ENCODE measurements at places on chromosomes 13 and 19. TPM values are rescaled to one million over a fixed set of nuclear protein-coding genes. Genes with fewer than 3 reads are reported as not detected.

- DNase-seq = no peak
Measured at GRCh38 chr13:77470986-77471385, 64.5 kb upstream of the SCEL start.

DNA sequence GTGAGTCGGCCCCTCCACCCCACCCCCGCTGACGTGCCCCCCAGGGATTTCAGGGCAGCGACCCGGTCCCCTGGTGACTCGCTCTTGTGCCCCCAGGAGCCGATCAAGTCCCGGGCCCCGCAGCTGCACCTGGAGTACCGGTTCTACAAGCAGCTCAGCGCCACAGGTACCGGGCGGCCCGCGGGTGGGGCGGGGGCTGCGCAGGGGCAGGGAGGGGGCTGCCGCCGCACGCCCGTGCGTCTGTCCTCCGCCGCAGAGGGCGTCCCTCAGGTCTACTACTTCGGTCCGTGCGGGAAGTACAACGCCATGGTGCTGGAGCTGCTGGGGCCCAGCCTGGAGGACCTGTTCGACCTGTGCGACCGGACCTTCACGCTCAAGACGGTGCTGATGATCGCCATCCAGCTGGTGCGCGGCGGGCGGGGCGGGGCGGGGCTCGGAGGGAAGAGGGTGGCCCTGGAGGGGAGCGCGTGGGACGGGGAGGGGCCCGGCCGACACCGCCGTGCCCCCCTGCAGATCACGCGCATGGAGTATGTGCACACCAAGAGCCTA is 37.1 kb downstream of the BTBD2 start:
- no peak for DNase-seq

GRCh38 chr19:40690050-40690692 is at the start of gene NUMBL:
Gene NUMBL, minus strand, starts transcription at chr19:40690651. Its CDS starts 168 bp downstream, at chr19:40690483.
- no peak for DNase-seq

DNA sequence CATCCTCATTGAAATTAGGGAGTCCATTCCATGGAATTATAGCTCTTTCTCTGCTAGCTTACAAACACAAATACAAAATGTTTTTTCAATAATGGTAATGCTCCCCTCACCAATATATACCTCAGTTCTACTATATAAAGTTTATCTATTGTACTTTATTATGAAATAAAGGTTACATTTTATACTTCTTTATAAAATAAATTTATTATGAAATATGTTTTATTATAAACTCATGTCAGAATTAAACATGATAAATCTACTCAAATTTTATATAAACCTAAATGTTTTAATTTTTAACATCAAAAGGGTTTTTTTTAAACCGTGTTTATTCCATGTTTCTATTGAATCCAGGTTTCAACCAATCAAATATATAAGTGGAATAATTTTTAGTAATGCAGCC is 646.1 kb upstream of the PCDH20 start:
- no peak for DNase-seq

DNA sequence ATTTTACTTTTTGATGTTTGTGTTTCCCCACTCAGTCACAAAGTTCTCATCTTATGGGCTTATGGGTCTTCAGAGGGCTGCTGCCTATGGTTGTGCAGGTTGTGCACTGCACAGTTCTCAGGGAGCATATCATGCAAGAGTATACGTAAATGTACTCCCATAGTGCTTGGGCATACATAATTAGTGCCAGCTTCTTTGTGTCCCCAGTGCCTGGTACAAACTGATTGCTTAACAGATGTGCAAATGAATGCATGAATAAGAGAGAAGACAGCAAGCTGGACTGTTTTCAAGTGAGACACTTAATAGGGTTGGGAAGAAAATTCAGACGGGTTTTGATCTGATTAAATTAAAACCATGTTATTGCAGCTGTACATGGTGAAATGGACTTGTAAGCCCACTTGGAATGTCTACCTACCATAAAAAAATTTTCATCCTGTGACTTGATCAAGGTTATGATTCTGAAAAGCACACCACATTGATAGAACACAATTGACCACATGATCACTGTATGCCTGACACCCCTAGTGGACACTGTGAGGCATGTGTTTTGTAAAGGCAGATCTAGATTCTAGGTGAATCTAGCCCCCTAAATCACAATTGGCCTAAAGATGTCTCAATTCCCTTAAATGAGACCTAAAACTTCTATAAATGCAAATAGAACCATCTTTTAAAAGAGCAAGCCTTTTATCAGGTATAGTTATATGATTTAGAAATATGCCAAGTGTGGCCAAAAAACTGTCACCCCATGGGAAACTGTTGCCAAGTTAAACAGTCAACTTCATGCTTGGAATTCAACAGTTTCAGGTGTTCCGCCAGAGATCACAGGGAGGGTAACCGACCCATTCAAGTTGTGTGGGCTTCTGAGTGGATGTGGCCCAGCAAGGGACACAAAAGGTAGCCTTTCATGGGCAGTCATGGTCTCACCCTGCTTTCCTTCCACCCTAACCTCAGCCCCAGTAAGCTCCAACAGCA is 27.9 kb downstream of the FAM124A start:
- DNase-seq = no peak

GRCh38 chr13:72071713-72072112 is 204.7 kb upstream of the DACH1 start:
- DNase-seq = no peak

GRCh38 chr13:45718063-45718462 is 15.9 kb downstream of the CBY2 start:
- DNase-seq = no peak

DNA sequence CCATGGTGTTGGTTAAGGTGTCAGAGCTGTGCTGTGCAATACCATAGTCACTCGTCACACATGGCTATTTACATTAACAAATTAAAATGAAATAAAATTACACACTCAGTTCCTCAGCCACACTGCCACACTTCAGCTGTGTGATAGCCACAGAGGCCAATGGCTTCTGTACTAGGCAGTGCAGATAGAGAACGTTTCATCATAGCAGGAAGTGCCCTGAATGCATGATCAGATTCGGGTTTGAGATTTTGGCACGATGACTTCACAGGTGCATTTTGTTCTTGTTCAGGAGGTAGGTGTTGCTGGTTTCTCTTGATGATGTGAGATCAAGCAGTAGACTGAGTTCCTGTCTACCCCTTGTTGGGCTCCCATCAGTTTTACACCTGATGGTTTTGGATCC is 6.5 kb downstream of the ARMC6 start:
- DNase-seq = no peak

GRCh38 chr19:46349311-46349993 is 2.6 kb downstream of the PPP5C start:
- no peak for DNase-seq

GRCh38 chr13:60986301-60986700 is 429.3 kb downstream of the PCDH20 start:
- DNase-seq = no peak

DNA sequence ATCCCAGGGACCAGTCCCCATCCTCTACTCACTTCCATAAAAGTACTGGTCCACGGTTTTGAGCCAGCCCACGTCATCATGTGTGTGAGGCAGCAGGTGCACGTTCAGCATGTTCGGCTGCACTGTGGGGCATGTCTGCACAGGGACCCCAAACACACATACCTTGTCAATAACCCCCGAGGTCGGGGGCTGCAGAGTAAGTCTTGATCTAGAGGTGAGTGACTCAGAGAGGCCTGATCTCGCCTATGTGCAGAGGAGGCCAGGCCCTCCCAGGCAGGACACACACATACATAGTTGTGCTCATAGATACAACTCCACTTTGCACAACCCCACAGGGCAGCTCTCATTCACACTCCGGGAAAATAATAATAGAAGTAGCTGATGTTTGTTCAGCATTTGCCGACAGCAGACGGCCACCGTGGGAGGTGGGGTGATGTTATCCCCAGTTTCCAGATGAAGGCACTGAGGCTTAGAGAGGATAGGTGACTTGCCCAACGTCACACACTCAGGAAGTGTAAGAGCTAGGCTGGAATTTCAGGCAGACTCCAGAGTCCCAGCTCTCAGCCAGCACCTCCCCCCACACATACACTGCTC is 774 bp downstream of the MAN2B1 start:
- DNase-seq = no peak

- DNase-seq = peak; percentile 19
Measured at GRCh38 chr19:13396250-13397080, 109.8 kb downstream of the CACNA1A start.

- no peak for DNase-seq
Measured at GRCh38 chr19:16000024-16000663, 51.3 kb downstream of the OR10H4 start.

DNA sequence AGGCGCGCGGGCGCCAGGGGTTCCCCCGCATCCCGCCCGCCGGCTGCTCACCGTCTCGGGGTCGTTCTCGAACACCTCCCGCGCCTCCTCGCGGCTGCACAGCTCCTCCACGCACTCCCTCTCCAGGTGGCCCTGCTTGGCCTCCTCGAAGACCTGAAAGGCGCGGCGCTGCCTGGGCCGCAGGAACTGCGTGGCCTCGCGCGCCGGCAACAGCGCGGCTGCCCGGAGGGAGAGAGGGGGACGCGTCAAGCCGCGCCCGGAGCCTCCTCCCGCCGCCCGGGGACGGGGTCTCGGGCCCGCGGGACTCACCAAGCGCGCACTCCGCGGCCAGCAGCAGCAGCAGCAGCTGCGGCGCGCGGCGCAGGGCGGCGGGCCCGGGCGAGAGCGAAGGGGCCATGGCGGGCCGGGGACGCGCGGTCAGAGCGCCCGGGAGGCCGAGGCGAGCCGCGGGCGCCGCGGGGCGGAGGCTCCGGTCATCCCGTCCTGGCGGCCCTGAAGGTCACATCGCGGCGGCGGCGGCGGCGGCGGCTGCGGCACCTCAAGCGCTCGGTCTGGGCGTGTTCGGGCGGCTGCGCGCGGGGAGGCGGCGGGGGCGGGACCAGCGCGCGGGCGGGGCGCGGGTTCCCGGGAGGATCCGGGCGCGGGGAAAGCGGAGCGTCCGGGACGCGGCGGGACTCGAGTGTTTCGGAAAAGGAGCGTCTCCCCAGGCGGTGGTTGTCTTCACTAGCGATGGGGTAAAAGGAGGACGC is at the start of gene GAS6:
GAS6 (minus strand) TSS at position 553 of the 749 bp plus-strand sequence; CDS start at position 397, 156 bp downstream.
- peak; percentile 68 for DNase-seq

DNA sequence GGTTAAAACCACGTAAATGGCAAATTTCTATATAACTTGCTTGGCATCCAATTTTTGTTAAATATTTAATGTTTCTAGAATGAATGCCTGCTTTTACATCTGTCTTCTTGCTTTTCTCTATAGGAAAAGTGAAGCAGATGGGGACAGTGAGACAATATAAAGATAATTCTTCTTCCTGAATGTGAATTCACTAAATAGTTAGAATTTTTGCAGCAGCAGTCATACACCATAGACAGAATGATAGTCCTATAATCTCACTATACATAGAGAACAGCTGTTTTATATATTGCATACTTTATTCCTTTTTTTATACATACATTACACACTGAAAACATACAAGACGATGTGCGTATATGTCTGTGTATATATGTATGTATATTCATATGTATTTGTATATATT is 1127.3 kb downstream of the PCDH9 start:
- DNase-seq = no peak

DNA sequence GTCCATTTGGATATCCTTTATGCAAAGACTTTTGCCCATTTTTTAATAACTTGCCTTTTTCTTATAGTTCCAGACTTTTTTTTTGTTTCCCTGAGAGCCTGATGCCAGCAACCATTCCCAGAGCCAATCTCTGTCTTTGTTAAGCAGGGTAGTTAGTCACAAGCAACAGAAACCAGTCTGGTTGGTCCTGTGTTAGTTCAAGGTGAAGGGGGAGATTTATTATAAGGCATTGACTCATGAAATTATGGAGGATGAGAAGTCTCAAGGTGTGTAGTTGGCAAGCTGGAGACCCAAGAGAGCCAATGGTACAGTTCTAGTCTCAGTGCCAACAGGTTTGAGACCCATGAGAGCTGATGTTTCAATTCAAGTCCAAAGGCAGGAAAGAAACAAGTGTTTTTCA is 33.0 kb downstream of the GPR12 start:
- DNase-seq = no peak

DNA sequence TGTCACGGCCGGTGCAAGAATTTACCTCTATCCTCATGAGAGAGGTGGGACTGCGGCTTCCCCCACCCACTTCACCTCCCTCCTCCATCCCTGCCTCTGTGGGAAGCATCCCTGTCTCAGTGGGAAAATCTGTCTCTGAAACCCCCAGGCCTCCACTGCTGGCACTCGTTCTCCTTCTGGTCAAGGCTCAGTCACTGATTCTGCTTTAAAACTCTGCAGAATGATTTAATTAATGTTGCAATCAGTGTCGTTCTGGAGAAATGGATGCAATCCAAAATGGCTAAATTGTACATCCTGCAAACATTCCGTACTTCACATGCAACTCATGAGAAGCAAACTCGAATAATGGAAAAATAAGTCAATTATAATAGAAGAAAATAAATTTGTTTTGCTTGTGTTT is 5.6 kb downstream of the RASL11A start:
- no peak for DNase-seq

DNA sequence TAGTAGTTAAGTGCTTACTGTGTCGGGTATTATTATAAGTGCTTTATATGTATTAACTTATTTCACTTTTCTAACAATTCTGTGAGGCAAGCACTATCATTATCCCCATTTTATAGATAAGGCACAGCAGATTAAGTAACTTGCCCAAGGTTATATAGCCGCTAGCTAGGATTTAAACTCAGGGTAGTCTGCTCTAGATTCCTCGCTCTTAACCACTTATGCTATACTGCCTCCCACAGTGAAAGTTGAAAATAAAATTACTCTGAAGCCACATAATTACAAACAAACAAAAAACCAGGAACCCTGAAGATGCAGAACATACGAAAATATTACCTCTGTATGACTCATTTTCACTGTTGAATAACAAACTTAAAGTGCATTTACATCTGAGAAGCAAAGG is 3.9 kb downstream of the TEX30 start:
- DNase-seq = no peak

DNA sequence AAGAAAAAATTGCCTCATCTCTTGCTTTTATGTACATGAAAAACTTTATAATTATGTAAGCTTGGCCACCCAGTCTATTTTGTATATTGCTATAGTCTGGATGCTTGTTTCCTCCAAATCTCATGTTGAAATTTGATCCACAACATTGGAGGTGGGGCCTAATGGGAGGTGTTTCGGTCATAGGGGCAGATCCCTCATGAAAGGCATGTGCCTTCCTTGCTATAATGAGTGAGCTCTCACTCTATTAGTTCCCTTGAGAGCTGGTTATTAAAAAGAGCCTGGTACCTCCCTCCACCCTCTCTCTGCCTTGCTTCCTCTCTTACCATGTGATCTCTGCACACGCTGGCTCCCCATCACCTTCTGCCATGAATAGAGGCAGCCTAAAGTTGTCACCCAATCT is 1005.1 kb downstream of the PCDH9 start:
- DNase-seq = no peak

Gene CD79A
- 0.32 TPM for polyA plus RNA-seq

Gene CGB2
- polyA plus RNA-seq = not detected

Gene ZNF726
- polyA plus RNA-seq = 2.7 TPM

Gene FXYD3
- polyA plus RNA-seq = 26.4 TPM

Gene FPR1
- polyA plus RNA-seq = 2.2 TPM

Gene ZNF112
- 3.4 TPM for polyA plus RNA-seq

Gene RGS9BP
- polyA plus RNA-seq = 0.39 TPM

Gene CELF5
- 0.15 TPM for polyA plus RNA-seq

Gene TNNT1
- polyA plus RNA-seq = not detected
